Stimulated activated CD4-positive, alpha-beta T cell treated with anti-CD3 and anti-CD28 coated beads, Interleukin-4, amount 100 ng/mL, for 1 hour (primary cell): ENCODE measurements at places on chromosomes 1 and 21.

GRCh38 chr1:34066981-34067603 lies 97.9 kb downstream of the CSMD2 start:
- DNase-seq, result no peak

DNA sequence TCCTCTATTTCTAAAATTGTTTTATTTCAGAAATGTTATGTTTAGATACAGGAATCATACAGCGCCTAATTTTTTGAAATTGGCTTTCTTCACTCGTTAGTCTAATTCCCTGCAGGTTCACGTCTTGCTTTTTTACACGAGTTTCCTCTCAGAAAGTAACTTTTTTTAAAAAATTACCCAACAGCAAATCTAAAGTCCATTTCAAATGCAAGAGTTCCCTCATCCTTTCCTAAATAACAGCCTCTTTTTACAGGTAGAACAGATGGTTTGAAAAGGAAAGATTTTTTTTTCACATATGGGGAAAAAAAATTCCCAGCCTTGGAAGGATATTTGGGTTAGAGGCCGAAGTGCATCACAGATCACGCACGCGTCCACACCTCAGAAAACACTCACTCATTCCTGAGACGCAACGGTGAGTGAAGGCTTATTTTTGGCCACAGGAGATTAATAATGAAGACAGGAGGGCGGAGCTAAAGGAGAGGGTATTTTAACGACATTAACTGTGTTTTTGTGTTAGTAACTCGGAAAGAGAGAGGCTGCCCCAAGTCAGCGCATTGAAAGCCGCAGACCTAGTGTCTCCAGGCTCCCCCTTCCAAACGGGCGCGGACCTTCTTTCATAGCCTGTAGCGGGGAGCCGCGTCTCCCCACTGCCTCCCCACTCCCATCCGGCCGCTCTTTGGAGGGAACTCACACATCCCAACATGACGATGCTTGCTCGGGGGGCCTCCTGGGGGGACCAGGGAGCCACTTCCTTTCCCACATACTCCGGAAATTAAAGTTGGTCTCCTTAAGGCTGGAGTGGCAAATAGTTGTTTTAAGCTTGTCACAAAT lies 969 bp upstream of the RIPK4 start:
- no peak for DNase-seq

GRCh38 chr1:19165501-19165900 lies 44.6 kb downstream of the UBR4 start:
- no peak for DNase-seq

GRCh38 chr1:198253668-198254067 lies 96.9 kb downstream of the NEK7 start:
- DNase-seq, result no peak

DNA sequence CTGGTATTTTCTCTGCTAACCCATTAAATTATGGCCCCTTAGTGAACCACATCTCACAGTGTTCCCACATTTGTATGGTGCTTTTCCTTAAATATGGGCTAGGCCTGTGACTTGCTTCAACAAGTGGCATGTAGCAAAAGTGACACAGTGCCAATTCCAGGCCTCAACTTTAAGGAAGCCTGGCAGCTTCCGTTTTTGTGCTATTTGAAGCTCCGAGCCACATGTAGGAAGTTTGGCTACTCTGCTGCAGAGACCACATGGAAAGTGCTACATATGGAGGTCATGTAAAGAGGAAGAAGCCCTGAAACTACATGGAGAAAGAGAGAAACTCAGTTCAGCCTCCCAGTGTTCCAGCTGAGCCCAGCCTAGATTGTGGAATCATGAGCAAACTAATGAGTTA lies 28.5 kb upstream of the DR1 start:
- no peak for DNase-seq

GRCh38 chr1:96414598-96414997 lies 307.0 kb upstream of the PTBP2 start:
- no peak for DNase-seq

- DNase-seq, result no peak
Observed at GRCh38 chr1:193558491-193559028, 372.1 kb upstream of the B3GALT2 start.

DNA sequence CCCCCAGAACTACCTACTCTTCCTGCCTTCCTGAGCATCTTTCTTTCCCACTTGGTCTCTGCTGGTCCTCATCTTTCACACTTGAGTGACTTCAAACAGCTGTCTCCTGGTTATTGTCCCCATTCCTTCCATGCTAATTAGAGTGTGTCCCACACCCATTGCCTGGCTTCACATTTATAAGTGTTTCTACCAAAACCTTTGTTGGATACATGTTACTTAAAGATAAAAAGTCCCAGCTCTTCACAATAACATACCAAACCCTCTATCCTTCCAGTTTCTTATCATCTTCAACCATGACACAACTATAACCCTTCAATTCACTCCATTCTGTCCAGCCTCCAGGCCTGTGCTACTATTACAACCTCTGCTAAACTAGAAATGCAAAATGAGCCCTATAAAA lies 41.0 kb downstream of the VCAM1 start:
- no peak for DNase-seq

DNA sequence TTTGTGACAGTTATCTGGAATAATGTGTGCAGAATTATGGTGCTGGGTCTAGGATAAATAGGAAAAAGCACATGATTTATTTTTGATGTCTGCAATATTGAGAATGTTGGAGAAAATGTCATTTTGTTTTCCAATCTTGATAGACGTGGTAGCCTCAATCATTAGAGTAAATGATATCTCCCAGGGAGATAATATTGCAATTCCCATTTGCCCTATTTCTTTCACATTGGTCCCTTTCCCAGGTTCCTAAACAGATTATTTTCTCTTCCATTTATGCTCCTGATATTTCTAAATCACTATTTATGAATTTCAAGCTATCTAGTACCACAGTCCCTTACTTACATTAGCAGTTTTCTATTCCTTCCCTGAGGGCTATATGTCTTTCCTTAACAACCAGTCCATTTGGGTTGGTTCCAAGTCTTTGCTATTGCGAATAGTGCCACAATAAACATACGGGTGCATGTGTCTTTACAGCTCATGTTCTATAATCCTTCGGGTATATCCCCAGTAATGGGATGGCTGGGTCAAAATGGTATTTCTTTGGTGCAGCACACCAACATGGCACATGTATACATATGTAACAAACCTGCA lies 447.3 kb downstream of the PLA2G4A start:
- DNase-seq, result no peak

- no peak for DNase-seq
Observed at GRCh38 chr1:85042413-85042812, 5.9 kb downstream of the MCOLN3 start.

GRCh38 chr1:94265906-94266305 lies 28.5 kb upstream of the ARHGAP29 start:
- no peak for DNase-seq

GRCh38 chr1:41616563-41616962 lies 132.1 kb upstream of the EDN2 start:
- DNase-seq, result no peak

- DNase-seq, result peak; percentile 43
Observed at GRCh38 chr1:42380586-42381279, at the start of gene RIMKLA. RIMKLA (plus strand) TSS chr1:42380792; CDS start chr1:42380935, 143 bp downstream.

DNA sequence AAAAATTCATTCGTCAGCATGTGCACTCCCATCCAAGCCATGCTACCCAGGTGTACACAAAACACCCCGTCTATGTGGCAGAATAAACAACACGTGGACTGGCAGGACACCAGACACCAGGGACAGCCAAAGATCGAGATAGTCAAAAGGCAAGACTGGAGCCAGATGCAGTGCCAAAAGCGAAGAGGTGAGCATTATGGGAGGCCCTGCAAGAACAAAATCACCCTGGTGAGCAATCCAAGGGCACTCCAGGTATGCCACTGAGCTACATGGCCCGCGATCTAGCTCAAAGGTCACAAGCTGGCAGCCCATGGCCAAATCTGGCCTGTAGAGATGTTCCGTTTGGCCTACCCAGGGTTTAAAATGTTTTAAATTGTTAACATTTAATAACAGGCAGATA lies 33.7 kb downstream of the PLPP3 start:
- no peak for DNase-seq

GRCh38 chr1:208172423-208173145 lies 71.6 kb downstream of the PLXNA2 start:
- DNase-seq, result no peak

DNA sequence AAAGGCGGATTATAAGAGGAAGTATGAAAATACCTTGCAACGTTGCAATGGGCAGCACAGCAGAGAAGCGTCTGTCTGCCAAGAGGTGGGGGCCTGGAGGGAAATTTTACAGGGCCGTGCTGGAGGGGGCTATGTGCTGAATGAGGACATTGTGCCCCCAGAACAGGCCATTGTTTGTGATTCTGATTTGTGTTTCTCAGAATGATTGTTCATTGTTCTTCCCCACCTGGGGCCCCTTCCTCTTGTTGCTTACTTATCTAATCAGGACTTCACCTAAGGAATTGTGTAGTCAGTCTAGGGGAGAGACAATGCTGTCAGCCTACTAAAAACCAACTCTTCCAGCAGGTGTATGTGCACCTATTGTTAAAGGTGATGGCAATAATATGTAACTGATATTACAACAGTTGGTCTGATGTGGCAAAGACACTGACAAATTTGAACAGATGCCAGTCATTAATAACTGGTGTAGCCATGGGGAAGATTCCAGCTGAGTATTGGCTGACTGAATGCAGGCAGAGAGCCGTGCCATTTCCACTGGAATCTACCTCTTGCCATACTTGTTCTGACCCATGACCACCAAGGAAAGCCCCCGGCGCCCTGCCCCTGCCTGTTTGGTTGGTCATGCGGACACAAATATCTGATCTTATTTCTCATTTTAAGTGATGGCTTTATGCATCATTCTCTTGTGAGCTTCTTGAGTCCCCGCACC lies 45.2 kb upstream of the PSEN2 start:
- no peak for DNase-seq

DNA sequence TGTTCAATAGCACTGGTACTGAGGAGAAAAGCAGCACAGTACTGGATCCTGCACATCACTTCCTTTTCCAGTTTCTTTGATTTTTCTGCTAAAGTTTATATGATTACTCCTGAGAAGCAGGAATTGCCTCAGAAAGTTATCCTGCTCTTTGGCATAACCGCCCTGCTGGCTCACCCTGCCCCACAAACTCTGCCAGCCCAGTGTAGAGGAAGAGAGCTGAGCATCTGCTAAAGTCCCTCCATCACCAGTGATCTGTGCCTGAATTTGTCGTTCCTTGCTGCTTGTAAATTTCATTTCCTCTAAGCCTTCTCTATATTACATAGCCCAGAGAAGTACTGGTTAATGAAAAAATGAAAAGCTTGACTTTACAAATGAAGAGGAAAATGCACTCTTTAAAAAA lies 87.0 kb upstream of the C1orf21 start:
- DNase-seq, result no peak

DNA sequence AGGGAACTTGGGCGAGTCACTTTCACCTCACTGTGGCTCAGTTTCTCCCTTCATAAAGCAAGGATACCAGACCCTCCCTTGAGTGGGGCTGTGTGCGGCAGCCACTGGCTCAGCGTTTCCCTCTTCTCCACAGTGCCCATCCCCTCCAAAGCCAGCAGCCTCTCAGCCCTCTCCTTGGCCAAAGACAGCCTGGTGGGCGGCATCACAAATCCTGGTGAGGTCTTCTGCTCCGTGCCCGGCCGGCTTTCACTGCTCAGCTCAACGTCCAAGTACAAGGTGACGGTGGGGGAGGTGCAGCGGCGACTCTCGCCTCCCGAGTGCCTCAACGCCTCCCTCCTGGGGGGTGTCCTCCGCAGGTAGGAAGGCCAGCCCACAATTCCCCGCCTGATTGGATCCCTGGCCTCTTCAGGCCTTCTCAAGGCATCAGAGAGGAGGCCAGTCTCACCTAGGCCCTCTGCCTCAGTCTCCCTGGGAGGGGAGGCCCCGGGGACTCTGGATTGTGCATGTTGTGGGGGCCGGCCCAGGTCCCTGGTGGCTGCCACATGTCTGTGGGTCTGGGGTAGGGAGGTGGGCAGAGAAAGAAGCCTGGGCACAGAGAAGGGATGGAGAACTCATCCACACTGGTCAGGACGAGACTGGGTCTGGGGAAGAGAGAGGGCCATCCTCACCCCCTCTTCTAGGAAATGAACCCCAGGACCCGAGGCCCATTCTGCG lies 15.2 kb downstream of the TFAP2E start:
- no peak for DNase-seq

DNA sequence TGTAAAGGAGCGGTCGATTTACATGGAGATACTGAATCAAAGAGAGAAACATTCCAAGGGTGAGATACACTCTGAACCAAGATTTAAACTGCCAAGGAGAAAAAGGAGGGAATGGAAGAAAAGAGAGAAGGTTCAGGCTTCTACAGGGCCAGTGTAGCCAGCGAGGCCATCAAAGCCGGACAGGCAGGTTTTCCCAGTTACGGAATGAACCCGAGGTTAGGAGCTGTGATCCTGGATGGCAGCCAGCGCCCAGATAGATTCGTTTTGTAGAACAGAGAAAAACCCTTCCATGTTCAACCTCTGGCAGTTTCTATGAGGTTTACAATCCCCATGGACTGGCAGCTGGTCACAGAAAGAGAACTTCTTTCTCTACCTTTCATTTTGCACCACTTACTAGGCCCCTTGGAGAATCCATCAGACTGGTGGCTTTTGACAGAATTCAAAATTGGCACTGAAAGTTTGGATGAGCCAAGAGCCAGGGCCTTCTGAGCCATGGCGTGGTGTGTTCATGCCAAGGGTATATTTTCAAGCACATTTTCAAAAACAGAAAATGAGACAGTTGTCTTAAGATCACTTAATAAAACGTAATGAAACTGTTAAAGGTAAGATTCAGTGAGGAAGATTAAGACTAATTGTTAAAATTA lies 171.5 kb downstream of the RUNX1 start:
- DNase-seq, result no peak

DNA sequence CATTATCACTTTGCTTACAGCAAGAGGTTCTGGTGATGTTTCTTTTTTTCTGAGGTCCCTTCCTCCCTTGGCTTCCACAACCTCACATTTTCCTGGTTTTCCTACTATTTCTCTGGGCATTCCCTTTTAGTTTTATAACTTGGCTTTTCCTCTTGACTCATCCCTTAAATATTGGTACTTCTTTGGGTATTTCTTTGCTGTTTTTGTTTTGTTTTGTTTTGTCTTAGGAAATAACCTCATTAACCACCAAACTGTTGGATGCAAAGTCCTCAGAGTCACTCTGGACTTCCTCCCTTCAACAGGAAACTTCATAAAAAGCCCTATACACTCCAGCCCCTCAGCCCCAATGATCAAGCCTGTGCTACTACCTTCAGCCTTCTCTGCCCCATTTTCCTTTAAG lies 211.1 kb downstream of the DUSP10 start:
- DNase-seq, result no peak

GRCh38 chr1:151391079-151391563 lies 8.3 kb upstream of the PSMB4 start:
- no peak for DNase-seq

GRCh38 chr1:29453502-29454240 lies 217.3 kb downstream of the PTPRU start:
- no peak for DNase-seq

GRCh38 chr1:193607787-193608186 lies 421.4 kb upstream of the B3GALT2 start:
- no peak for DNase-seq

GRCh38 chr1:149881876-149882275 lies 17.5 kb upstream of the BOLA1 start:
- DNase-seq, result no peak

DNA sequence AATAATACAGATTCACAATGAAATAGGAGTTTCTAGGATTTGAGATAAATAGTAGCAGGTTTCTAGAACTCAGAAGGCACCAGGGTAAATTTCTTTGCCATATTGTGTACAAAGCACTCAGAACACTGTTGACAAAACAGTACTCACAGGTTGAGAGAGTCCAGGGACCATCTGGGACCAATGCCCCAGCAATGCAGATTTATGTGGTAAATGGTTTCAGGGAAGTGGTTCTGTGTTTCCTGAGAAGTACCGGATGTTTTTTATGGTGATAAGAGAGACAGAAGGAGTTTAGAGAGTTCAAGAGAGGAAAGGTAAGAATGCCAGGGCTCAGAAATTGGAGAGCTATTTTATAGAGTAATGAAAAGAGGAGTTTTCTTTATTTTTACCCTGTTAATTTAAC lies 29.6 kb upstream of the DIPK1A start:
- DNase-seq, result no peak
